ENCODE measurements at places on chromosomes 5 and 9.

- DNase-seq: no peak
Measured at GRCh38 chr9:136328622-136329041, 1.3 kb downstream of the GPSM1 start.

GRCh38 chr9:18238752-18239447 is 235.1 kb upstream of the ADAMTSL1 start:
- no peak for DNase-seq

GRCh38 chr5:51278539-51278938 is 104.7 kb upstream of the ISL1 start:
- no peak for DNase-seq

DNA sequence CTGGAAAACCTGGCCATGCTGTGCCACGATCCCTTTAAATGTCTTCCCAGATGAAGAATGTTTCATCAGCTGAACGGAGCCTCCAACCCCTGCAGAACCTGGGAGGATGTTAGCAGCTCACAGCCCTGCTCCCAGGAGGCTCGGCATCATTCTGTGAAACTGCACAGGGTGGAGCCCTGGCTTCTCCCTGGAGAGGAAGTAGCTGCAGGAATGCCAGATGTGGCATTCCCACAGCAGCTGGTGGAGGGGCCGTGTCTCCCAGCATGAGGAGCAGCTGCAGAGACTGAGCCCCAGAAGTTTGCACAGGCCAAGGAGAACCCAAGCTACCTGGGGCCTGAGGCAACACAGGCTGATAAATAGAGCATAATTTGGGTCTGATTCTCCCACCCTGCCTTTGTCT is 165.8 kb upstream of the MAP3K1 start:
- no peak for DNase-seq

GRCh38 chr5:128870373-128870772 is 94.9 kb upstream of the SLC27A6 start:
- DNase-seq: no peak

GRCh38 chr5:10474521-10475075 is 32.9 kb downstream of the ROPN1L start:
- no peak for DNase-seq

DNA sequence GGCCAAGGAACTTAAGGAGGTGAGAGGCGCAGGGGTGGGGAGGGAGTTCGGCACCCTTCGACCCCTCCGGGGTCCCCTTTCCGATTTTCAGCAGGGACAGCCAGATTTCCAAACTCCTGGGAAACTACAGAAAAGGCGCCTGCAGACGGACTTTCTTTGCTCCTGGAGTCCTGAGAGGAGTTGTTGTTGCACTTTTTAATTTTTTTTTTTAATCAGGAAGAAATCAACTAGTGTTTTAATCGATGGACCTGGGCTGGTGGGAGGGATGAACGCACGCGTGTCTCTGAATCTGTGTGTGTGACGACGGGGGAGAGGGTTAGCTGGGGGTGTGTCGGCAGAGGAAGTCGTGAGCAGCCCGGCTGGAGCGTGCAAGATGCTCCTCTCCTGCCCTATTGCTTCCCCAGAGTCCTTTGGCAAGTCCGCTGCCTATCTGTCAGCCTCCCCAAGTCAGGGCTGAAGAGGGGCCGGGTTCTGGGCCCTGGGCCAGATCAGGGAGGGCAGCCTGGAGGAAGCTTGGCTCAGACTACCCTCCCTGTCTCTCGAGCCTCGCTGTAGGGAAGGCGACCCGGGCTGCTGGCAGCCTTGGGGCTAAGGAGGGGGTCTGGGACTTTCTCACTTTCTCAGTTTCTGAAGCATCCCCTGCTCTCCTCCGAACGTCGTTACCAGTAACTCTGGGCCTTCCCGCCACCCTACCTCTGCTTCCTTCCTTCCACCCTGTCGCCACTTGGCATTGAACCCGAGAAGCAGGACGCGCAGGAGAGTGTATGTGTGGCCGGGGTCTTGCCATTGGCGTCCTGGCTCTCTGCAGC is 731 bp downstream of the PRR16 start:
- DNase-seq: no peak

GRCh38 chr5:139167533-139167932 is 30.6 kb downstream of the SIL1 start:
- DNase-seq: no peak

DNA sequence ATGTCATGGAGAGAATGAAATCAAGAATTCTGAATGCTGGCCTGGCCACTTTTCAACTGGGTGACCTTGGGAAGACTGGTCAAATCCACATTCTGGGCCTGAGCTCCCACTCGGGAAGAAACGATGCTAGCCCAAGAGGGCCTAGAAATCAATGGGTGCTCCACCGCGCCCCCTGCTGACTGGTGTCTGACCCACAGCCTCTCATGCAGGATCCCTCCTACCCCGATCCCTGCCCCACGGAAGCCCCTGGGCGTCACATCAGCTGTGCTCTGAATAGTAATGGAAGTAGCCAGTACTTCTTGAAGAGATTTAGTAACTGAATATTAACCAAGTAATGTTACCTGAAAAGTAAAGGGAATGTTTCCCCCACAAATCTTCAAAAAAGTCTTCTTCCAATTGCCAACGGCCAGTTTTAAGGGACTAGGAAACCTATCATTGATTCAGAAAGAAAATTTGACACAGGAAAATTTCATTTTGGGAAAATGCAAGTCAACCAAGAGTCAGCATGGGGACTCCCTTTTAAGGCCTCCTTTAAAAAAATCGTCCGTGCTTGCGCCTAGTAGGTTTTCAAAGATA is 43.9 kb downstream of the CRB2 start:
- DNase-seq: no peak

DNA sequence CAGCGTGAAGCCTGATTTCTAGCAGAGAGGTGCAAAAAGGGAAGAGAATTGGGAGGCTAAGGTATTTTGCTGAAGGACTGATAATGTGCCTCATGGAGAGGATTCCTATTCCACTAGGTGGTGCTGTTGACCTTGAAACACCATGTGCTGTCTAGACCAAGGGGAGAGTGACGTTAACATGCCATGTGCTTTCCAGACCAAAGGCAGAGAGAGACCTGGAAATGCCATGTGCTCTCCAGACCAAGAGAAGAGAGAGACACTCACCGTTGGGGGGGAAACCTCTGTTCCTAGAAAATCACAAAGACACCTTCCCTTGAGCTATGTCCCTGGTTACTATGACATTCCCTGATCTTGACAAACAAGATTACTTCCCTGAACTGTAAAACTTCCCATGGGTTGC is 286.0 kb upstream of the TUSC1 start:
- no peak for DNase-seq

- no peak for DNase-seq
Measured at GRCh38 chr9:72635197-72635596, 113.8 kb downstream of the TMC1 start.

GRCh38 chr9:87337335-87338087 is 160.2 kb upstream of the DAPK1 start:
- peak; percentile 76 for DNase-seq

- no peak for DNase-seq
Measured at GRCh38 chr9:29822458-29822857, 2249.2 kb upstream of the C9orf72 start.

DNA sequence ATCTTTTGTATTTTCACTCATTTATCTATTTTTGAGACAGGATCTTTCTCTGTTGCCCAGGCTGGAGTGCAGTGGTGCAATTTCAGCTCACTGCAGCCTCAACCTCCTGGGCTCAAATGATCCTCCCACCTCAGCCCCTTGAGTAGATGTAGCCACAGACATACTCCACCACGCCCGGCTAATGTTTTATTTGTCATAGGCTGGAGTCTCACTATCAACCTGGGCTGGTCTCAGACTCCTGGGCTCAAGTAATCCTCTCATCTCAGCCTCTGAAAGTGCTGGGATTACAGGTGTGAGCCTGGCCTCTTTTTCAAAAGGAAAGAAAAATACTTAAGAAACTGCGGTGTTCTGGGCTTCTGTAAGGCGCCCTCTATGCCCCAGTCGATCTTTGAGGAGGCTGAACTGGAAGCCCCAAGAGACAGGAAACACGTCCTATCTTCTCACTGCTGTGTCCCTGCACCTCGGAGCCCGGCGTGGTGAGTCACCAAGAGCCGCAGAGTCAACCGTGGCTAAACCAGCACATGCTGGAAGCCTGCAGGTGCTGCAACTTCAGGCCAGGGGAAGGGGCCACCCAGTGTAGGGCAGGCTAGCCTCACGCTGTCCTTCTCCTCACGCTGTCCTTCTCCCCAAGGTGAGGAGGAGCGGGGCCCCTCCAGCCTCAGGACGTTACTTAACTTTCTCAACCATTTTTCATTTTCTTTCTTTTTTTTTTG is 15.2 kb upstream of the LHX3 start:
- DNase-seq: no peak

GRCh38 chr9:108662091-108662875 is 193.5 kb downstream of the ACTL7B start:
- DNase-seq: no peak

DNA sequence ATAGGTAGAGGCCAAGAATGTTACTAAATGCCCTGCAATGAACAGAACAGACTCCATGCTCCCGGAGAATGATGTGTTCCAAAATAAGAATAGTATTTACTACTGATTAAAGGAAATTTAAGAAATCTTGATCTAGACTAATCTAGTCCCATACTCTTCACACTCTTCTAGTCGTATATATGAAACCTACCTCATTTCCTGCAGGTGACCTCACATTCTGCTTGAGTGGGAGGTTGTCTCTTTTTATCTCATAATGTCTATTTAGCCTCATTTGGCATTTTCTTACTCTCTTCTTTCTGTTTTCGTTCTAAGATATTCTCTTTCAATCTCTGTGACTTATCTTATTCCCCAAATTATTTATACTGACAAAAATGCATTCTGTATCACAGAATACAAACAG is 9.2 kb upstream of the SHOC1 start:
- no peak for DNase-seq

GRCh38 chr5:170141636-170142035 is 35.9 kb downstream of the FOXI1 start:
- no peak for DNase-seq

DNA sequence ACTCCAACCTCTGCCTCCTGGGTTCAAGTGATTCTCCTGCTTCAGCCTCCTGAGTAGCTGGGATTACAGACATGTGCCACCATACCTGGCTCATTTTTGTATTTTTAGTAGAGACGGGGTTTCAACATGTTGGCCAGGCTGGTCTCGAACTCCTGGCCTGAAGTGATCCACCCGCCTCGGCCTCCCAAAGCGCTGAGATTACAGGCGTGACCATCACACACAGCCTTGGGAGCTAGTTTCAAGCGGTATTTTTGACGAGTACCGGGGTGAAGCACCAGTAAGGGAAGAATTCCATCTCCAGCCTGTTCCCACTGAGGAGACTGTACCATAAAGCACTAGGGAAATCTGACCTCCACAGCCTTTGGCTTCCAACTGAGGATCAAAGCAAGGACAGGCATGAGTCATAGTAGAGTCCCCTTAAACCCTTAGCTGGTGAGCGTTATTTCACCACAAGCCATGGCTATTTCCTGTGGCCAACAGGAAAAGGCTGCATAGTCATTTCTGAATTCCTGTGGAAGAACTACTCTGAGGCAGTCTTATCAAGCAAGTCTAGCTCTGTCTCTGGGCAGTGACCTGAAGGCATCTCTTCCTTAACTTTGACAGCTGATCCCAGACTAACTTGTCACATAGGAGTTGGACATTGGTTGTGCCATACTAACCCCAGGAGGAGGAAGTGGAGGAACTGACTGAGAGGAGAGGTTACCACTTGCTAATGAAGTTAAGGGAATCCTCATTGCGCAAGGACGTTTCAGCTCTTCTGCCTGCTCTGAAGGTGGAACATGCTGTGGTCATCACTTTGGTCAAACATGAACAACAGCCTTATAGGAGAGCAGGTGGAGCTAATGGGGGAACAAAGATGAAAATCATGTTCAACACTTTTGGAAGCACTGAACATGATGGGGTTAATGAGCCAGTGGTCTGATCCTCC is 85.8 kb upstream of the DMRT1 start:
- no peak for DNase-seq

DNA sequence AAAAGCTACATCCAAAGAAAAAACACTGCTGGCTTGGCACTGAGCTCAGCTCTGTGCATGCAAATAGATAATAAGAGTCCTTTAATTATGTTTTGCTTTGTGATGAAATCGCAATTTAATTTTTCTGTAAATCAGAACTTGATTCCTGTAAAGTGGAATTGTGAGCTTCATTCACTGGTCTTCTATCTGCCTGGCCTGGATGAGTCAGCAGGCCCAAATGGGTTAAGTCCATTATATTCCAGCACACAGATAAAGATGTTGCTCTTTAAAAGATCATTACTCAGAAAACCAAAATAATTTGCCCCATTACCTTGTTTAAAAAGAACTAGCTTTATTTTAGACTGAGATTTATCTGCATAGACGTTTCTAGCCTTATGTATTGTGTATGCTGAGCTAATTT is 90.4 kb downstream of the CARTPT start:
- no peak for DNase-seq

- DNase-seq: no peak
Measured at GRCh38 chr9:14136047-14136635, 177.8 kb downstream of the NFIB start.

GRCh38 chr9:24961762-24962161 is 416.1 kb upstream of the IZUMO3 start:
- no peak for DNase-seq

DNA sequence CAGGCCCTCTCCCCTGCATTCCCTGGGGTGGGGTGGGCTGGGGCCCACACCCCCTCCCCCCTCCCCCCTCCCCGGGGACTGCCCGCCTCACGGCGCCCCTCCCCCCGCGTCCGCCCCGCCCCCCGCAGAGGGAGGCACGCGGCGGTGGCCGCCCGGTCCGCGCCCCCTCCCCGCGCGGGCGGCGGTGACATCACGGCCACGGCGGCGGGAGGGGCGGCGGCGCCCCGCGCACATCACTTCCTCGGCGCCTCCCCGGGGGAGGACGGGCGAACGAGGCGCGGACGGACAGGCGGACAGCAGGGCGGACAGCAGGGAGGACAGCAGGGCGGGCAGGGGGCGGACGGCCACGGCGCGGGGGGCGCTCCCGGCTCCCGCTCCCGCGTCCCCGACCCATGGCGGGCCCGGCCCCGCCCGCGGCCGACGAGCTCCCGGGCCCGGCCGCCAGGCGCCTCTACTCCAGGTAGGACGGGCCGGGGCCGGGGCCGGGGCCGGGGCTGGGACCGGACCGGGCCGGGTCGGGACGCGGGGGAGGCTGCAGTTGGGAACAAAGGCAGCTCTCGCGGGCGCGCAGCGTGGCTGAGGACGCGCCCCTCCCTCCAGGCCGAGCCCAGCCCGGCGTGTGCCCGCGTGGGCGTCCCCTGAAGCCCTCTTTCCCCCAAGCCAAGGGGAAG is at the start of gene GPSM1:
TSS of gene GPSM1 (plus strand) at position 236 of the 671 bp plus-strand sequence. CDS start at position 393, 157 bp downstream.
- no peak for DNase-seq

Measured in NCI-H1048 (cell line).